ENCODE measurements at places on chromosomes 6 and 20.
A peak's percentile ranks its signal among the peaks of the same experiment; 100 is the strongest.

DNA sequence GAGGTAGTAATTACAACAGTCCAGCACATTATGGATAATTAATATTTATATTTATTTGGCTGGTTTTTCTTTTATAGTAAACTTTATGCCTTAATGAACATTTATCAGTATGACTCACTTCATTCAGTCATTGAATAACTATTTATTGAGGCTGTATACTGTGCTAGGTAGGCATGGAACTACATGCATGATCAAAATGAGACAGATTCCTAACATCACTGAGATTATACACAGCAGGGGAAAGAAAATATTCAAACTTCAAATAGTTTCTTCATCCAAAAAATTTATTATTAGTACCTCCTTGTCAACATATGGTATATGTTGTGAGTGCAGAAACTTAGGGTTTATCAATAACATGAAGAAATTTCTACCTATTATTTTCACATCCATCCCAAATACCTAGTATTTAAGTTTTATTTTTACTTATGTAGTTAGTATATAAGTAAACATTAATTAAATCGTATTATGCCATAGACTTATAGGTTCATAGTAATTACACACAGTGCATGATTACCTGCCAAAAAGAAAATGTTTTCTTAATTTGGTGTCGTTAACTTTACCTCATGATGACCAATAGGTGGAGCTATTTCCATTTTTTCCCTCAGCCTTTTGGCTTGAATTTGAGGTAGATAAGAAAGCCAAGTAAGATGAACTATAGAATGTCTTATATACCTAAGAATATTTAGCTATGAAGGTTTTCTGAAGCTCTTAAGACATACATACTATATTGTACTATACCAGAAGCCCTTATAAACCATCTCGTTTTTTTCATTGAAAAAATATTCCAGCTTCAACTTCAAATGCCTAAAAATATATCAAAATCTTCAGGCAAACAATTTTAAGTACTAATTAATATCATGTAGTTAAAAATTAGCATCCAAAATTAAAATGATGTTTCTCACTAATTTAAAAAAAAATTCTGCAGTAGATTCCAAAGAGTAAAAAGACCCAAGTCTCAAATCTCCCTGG lies 12.5 kb upstream of the TMEM30A start:
- no peak for DNase-seq

- no peak for DNase-seq
Observed at GRCh38 chr6:29107758-29108157, at the start of gene OR2J3. Gene OR2J3, plus strand, starts transcription at chr6:29108058. Its CDS starts 3,833 bp downstream, at chr6:29111891.

DNA sequence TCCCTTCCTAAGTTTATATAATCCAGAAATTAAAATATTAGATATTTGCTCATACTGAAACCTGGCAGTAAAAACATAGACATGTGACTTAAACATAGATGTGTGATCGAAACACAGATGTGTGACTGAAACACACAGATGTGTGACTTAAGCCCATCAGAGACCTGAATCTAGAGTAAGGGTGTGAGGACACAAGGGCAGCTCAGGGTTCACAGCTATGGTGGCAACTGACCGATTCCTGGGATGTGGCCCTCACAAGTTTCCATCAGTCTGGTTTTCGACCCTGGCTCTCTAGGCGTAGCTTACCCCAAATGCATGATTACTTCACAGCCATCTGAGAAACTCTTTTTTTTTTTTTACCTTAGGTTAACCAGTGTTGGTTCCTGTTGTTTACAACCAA lies 137.0 kb downstream of the NRN1 start:
- no peak for DNase-seq

DNA sequence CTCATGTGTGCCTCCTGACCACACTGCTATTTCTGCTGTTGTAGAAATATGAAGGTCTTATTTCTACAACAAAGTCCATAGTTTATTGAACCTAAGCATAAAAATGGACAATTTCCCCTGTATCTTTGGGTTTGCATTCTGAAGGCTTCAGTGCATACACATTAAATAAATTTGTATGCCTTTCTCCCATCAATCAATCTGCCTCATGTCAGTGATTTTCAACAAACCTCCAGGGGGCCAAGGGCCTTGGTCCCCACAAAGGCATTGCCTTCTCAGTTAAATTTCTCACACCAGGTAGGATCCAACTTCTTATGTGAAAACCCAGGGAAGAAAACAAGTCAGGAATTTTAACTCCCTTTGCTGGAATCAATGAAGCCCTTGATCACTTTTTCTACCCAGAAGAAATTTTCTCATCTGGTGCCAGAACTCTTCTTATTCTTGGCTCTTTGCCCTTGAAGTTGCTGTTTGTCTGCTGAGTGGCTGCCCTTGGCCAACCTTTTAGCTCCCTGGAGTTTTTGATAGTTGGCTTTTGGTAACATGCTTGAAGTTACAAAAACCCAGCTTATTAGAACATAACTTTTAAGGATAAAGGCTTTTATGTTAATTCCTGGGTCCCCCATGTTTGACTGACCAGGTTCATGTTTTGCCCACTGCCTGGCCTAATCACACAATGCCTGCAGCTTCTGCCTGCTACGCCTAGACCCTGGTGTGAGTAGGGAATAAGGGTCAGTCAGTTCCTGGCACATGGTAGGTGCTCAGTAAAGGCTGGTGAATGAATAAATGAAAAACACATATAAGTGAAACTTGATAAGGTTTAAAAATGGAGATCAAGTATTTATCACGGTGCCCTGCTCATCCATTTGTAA lies 37.0 kb downstream of the SHLD1 start:
- no peak for DNase-seq

- DNase-seq, result peak; percentile 11
Observed at GRCh38 chr6:28980852-28981430, 24.2 kb downstream of the ZNF311 start.

- DNase-seq, result no peak
Observed at GRCh38 chr20:24032400-24032898, 43.9 kb upstream of the GGTLC1 start.

- no peak for DNase-seq
Observed at GRCh38 chr6:6730831-6731230, 142.3 kb downstream of the LY86 start.

GRCh38 chr6:148723484-148723883 lies 23.3 kb upstream of the UST start:
- no peak for DNase-seq

DNA sequence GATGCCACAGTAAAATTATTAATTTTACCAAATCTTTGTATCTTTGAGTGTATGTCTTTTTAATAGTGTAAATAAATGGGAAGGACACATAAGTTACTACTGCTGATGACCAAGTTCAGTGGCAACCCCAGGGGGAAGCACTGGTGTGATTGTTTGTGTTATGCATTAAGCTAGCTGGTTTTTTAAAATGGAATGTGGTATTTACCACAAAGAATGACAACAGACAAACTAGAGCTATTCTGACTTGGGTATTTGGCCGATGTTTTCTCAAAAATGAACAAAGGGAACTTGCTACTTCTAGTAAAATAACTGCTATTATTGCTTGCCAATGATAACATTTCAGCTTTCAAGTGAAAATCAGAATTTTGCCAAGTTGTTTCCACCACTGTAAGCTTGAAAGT lies 2.9 kb downstream of the FNDC1 start:
- no peak for DNase-seq

- DNase-seq, result no peak
Observed at GRCh38 chr6:44132476-44132875, 5.1 kb downstream of the TMEM63B start.

GRCh38 chr6:116376149-116376548 lies 5.4 kb downstream of the DSE start:
- no peak for DNase-seq

- peak; percentile 53 for DNase-seq
Observed at GRCh38 chr20:43590036-43590391, 723 bp upstream of the IFT52 start.

GRCh38 chr6:96786336-96786735 lies 50.9 kb downstream of the GPR63 start:
- no peak for DNase-seq

DNA sequence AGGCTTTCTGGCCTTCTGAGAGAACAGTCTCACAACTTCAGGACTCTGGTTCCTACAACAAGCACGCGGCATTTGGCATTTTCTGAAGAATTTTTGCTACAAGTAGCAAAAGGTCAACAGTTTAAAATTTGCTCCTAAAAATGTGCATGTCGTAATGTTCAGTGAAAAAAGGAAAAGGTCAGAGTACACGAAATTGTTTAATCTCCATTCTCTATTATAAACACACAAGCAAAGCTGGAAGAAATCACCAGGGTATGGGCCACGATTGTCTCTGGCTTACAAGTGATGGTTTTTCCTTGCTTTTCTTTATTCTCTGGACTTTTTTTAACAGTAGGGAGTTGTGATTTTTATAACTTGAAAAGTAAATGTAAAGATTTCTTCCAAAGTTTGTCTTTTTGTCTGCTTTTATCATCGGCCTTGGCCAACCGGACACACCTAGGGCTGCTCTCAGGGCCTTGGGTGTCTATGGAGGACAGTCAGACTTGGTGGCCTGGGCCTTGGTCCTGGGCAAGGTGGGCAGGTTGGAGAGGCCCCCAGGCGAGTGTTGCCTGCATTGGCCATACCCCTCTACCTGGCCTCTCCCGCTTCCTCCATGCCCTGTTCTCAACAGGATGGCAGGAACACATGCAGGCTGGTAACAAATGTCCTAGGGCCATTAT lies 32.4 kb downstream of the PLEKHG1 start:
- DNase-seq, result no peak

- no peak for DNase-seq
Observed at GRCh38 chr6:76072562-76072961, at the start of gene IMPG1. Gene IMPG1, minus strand, starts transcription at chr6:76072662. Its CDS starts 174 bp downstream, at chr6:76072488.

DNA sequence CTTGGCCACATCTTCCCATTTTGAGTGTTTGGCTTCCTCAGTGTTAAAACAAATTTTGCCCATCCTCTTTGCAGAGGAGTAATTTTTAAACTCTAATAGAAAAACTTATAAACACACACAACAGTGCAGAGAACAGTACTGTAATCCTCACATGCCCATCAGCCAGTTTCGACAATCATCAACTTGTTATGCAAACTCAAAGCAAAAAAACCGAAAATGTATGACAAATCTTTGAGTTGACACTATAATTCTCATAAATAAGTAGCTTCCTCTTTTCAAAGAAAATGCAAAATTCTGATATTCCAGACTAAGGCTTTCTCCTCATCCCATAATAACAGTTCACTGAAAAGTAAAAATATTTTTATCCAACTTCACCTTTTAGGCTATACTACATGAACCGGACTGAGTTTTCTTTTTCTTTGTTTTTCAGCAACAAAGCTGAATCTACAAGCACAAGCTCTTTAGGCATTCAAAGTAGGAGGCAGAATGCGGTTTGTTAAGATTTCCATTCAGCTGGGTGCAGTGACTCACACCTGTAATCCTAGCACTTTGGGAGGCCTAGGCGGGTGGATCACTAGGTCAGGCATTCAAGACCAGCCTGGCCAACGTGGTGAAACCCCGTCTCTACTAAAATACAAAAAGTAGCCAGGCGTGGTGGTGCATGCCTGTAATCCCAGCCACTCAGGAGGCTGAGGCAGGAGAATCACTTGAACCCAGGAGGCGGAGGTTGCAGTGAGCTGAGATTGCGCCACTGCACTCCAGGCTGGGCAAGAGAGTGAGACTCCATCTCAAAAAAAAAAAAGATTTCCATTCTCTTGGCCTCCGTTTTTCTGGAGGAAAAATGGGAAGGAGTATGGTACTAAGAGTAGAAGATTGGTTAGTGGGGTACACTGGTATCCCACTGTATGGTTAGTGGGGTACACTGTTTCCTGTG lies 74.8 kb downstream of the GCNT2 start:
- DNase-seq, result no peak

DNA sequence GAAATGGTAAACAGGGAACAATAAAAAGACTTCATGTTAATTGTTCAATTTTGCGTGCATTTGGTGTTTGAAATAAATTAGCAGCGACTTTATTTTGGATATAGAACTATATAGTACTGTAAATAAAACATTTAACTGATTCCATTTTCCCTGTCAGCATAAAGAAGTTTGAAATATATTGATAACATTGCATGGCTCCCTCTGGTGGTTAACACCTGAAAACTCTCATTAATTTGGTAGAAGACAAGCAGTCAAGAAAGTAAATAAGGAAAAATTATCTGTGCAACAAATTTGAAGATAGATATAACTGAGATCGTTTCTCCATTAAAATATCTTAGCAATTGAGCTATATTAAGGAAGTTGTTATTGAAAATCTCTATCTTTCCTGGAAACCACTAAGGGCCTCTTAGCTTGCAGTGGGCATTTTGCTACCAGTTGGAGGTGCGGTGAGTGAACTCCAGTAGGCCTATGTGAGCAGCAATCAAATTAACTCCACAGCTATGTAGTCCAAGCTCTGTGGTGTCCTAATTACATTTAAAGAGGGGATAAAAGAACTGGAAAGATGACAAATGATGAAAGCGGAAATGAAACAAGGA lies 435.7 kb upstream of the FKBP1C start:
- no peak for DNase-seq

- DNase-seq, result no peak
Observed at GRCh38 chr6:35028781-35029769, 112.1 kb downstream of the TCP11 start.

GRCh38 chr6:55888917-55889316 lies 13.5 kb upstream of the BMP5 start:
- DNase-seq, result no peak

DNA sequence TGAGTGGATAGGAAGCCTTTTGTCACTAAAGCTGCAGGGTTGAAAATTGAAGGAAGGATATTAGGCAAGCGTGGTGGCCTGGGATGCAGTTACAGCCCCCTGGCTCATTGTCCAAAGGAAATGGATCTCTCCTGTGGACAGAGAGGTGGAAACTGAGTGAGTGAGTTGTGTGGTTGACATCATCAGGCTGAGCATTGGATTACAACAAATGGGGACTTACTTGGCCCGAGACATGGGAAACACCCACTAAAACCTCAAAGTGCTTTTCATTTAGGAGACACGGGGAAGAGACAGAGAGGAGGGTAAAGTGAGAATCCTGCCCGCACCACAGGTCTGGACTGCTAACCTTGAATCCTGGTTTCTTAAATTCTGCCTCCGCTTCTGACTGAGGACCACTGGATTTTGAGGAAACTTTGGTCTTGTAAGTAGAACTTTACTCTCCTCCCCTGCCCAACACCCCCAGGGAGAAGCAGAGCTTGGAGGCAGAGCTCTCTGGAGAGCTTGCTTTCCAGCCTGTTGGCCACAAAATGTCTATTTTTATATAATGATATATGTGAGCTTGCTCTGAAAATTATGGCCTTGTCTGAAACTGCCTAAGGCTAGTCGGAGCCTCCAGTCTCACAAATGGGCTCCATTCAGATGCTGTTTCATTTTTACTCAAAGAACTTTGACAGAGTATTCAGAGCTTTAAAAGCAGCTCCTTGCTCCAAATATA lies at the start of gene PKIG:
TSS of gene PKIG (plus strand) at position 269 of the 715 bp plus-strand sequence. CDS start 31,978 bp downstream, outside the sequence.
- no peak for DNase-seq
